ENCODE measurements at places on chromosomes 2 and 18. TPM values are rescaled to one million over a fixed set of nuclear protein-coding genes. Genes with fewer than 3 reads are reported as not detected.

The SRD5A2 gene
- total RNA-seq, result not detected

GRCh38 chr2:181805228-181806038 is 86.1 kb upstream of the ITPRID2 start:
- H3K4me3 ChIP-seq, result no peak overlapping the region
- no peaks in the 10 kb centered on the region for H3K4me1 ChIP-seq
- no peak overlapping the region for H3K27ac ChIP-seq
- H3K27me3 ChIP-seq, result peaks cover 10% of the 10 kb centered on the region
- no peaks in the 10 kb centered on the region for H3K36me3 ChIP-seq

DNA sequence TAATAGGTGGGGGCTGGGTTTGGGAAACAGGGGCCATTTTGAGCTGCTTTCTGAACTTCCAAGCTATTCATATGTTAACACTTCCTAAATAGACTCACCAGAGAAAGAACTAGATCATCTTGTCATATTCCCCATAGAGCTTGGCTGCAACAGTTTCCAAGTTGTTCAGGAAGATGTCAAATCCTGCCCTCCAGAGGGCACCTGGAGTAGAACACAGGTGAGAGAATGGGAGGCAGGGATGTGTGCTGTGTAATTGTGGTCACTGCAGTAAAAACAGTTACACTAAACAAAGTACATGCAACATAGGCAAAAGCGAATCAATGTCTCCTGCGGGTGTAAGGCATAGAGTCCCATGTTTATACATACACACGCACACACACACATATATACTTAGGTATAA is 34.5 kb upstream of the LRRC30 start:
- H3K36me3 ChIP-seq, result no peaks in the 10 kb centered on the region
- H3K4me3 ChIP-seq, result no peak overlapping the region
- no peaks in the 10 kb centered on the region for H3K4me1 ChIP-seq
- no peak for DNase-seq

DNA sequence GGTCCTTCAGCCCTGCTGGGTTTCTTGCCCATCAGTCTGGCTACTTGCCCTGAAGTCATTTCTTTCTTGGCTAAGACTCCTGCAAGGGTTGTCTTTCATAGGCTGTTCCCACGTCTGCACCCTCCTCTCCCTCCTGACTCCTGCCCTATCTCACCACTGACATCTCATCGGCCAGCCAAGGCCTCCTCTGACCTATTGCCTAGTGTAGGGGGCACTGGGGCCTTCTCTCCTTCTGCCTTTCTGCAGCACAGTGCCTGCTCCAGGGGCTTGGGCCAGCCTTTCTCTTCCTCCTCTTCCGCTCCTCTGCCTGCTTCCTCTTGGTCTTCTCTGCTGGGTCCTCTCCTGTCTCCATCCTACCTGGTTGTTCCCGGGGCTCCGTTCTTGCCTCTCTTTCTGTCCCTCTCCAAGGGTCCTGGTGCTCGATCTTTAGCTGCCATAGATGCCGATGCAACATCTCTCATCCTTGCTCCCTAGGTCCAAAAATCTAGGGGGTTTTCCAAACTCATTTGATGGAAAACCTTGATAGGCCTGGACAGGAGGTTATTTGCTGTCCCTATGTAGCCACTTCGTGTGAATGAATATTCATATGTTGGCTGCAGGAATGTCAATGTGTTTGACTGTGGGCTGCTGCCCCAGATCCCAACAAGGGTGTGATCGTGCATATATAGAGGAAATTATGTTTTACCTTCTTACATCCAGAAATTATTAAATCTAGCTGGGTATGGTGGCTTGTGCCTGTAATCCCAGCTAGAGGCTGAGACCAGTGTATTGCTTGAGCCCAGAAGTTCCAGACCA is 9.7 kb upstream of the NT5DC4 start:
- H3K4me1 ChIP-seq, result peaks cover 41% of the 10 kb centered on the region
- H3K36me3 ChIP-seq, result no peaks in the 10 kb centered on the region
- no peak overlapping the region for H3K4me3 ChIP-seq
- H3K27ac ChIP-seq, result no peak overlapping the region

GRCh38 chr2:23837871-23838270 is 89.1 kb downstream of the ATAD2B start:
- H3K27ac ChIP-seq, result no peak overlapping the region
- peaks cover 19% of the 10 kb centered on the region for H3K36me3 ChIP-seq
- DNase-seq, result no peak

The DTNA gene
- total RNA-seq, result not detected

DNA sequence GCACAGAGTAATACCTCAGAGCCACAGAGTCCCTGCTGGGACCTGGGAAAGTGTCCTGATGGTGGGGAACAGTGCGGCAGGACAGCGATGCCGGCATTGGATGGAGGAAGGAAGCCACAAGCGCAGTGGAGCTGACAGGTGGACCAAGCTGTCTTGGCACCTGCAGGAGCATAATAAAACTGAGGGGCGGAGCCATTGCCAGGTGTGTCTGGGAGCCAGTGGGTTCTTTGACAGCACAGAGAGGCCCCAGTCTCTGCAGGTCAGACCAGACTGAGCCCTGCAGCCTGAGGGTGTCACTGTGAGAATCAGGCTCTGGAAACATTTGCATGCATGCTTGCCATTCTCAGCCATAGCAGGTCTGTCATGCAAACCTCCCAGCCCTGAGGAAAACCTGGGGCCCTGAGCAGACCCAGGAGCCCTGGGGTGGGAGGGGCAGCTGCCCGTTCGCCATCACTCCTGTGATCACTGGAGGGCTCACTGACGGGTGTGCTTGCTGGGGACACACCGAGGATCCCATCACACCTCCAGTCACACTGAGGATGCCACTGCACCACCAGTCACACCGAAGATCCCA is 210.5 kb upstream of the HDAC4 start:
- no peak for DNase-seq
- H3K27me3 ChIP-seq, result no peaks in the 10 kb centered on the region
- H3K27ac ChIP-seq, result no peak overlapping the region
- no peaks in the 10 kb centered on the region for H3K36me3 ChIP-seq
- no peak overlapping the region for H3K4me3 ChIP-seq

GRCh38 chr2:216425008-216425787 is 12.9 kb downstream of the SMARCAL1 start:
- DNase-seq, result no peak
- no peaks in the 10 kb centered on the region for H3K4me1 ChIP-seq
- H3K4me3 ChIP-seq, result no peak overlapping the region
- peaks cover 73% of the 10 kb centered on the region for H3K36me3 ChIP-seq

- DNase-seq, result no peak
- no peaks in the 10 kb centered on the region for H3K36me3 ChIP-seq
- no peaks in the 10 kb centered on the region for H3K27me3 ChIP-seq
- H3K4me1 ChIP-seq, result no peaks in the 10 kb centered on the region
- H3K4me3 ChIP-seq, result no peak overlapping the region
Observed at GRCh38 chr18:10995550-10995949, 153.8 kb downstream of the PIEZO2 start.

The IKZF2 gene
- 5.1 TPM for total RNA-seq

DNA sequence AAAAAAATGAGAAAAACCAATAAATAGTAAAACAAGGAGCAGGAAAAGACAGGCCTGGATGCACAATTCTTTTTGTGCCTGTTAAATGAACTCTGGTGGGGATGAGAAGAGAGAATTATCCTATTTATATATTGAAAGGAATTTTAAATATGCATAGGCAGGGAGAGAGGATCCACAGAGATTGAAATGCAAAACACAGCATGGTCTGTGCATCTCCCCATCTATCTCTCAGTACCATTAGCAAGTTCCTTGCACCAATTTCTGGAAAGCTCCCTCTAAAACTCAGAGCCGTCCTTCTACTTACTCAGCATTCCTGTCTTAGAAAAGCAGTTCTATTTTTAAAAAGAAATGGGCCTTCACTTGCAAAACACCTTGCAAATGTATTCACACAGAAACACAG is 502.3 kb upstream of the KLHL29 start:
- no peak overlapping the region for H3K4me3 ChIP-seq
- no peaks in the 10 kb centered on the region for H3K36me3 ChIP-seq
- H3K27me3 ChIP-seq, result no peaks in the 10 kb centered on the region
- H3K4me1 ChIP-seq, result no peaks in the 10 kb centered on the region

DNA sequence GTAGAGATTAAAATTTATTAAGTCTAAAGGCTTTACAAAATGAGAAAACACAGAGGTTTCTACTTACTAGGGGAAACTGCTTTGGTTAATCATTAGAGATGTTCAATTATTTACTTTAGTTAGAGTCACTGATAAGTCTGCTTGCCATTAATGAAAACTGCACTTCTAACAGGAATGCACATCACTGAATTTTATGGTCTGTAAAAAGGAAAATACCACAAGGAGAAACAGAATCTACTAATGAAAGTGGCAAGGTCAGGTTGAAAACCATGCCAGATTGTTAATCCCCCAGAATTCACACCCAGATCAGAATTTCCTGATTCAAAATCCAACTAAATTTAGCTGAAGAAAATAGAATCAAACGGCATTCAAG is 90.5 kb upstream of the GRB14 start:
- H3K36me3 ChIP-seq, result no peaks in the 10 kb centered on the region
- H3K4me1 ChIP-seq, result no peaks in the 10 kb centered on the region
- no peak for DNase-seq
- H3K4me3 ChIP-seq, result no peak overlapping the region

GRCh38 chr2:100321866-100322820 is at the start of gene LONRF2:
Gene LONRF2 (minus strand): TSS chr2:100322501. CDS start chr2:100322093, 408 bp downstream.
- H3K4me1 ChIP-seq, result no peaks in the 10 kb centered on the region
- H3K4me3 ChIP-seq, result no peak within 1 kb of the TSS
- DNase-seq, result no peak
- peaks cover 2% of the 10 kb centered on the region for H3K36me3 ChIP-seq

The CHRND gene
- total RNA-seq, result not detected

DNA sequence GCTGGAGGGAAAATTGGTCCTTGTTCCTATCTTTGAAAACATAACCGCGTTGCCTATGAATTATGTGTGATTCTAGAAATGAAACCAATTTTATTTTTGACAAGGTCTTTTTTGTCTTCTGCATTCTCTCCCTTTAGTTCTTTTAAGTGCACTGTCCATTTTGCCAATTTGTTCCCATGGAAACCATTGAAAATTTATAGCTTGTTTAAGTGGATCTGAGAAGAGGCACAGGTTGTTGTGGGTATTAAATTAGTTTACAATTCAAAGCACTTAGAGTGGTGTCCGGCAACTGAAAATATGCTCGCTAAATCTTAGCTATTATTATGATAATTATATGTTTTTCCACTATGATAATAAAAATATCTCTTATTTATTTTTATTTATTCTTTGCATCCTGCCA is 107.5 kb upstream of the FSHR start:
- H3K4me1 ChIP-seq, result no peaks in the 10 kb centered on the region
- no peaks in the 10 kb centered on the region for H3K36me3 ChIP-seq
- H3K4me3 ChIP-seq, result no peak overlapping the region
- no peak for DNase-seq

The SLC66A3 gene
- total RNA-seq, result 21.6 TPM

DNA sequence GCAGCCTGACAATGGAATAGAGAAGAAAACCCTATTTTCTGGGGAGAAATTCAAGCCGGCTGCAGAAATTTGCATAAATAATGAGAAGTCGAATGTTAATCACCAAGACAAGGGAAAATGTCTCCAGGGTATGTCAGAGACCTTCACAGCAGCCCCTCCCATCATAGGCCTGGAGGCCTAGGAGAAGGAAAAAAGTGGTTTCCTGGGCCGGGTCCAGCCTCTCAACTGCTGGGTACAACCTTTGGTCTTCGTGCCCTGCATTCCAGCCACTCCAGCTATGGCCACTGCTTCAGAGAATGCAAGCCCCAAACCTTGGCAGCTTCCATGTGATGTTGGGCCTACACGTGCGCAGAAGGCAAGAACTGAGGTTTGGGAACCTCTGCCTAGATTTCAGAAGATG is 6.0 kb upstream of the SCRN3 start:
- H3K36me3 ChIP-seq, result peaks cover 56% of the 10 kb centered on the region
- H3K4me3 ChIP-seq, result no peak overlapping the region
- no peaks in the 10 kb centered on the region for H3K27me3 ChIP-seq
- peaks cover 26% of the 10 kb centered on the region for H3K4me1 ChIP-seq

DNA sequence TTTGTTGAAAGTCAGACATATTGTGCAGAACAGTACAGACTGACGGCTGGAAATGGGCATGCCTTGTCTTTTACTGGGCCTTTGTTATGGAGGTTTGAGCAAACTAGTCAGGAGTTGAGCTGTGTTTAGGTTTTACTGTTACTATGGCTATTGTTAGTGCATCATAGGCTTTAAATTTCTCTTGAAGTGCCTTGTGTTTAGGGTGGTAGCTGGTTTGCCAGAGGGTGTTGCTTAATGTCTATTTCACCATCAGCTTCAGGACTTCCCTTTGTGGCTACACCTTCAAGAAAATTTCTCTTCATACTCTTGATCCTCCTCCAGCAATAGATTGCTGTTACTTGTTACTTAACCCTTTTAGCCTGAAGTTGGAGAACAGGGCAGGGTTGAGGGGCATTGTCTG is 104.6 kb downstream of the CAPN13 start:
- no peaks in the 10 kb centered on the region for H3K4me1 ChIP-seq
- peaks cover 4% of the 10 kb centered on the region for H3K36me3 ChIP-seq
- no peak overlapping the region for H3K27ac ChIP-seq

DNA sequence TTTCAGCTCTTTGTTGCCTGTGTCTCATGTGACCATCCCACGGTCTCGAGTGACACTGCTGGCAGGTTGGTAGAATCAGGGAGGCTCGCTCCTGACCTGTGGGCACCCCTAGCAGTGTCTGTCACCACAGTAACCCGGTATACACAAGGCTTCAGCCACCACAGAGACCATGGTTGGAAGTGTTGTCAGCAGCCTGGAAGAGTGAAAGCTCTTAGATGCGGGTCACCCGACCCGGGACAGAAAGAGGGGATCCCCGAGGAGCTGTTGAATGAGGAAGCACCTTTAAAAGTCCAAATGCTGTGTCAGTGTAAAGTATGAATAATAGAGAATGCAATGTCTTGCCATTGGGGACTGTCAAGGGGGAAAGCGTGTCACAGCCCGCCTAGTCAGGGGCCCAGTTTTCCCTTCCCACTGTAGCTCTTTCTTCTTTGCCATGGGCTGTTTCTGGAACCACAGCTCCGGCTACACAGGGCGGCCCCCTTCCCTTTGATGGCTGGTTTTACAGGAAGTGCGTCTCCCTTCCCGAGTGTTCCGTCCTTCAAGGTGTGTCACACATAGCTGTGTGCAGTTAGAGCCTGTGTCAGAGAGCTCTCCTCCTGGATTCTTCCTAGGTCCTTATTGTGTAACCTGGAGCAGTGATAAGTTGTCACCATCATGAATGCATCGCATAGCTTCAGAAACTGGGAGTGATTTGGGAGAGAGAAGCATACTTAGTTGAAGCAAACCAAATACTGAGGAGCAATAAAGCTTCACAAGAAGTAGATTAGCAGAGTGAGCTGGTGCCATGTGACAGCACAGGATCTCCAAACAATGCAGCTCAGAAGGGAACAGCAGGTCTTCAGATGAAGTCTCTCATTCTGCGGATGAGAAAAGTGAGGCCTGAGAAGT is 81.4 kb downstream of the MTCL1 start:
- peaks cover 7% of the 10 kb centered on the region for H3K27me3 ChIP-seq
- H3K36me3 ChIP-seq, result no peaks in the 10 kb centered on the region
- H3K27ac ChIP-seq, result no peak overlapping the region

Measured in activated CD4-positive, alpha-beta T cell treated with anti-CD3 and anti-CD28 coated beads, Interleukin-2, amount 10 ng/mL, durations not matched to agents 7 days and 5 days (primary cell).